Stimulated activated CD8-positive, alpha-beta memory T cell treated with anti-CD3 and anti-CD28 coated beads, Interleukin-7, amount 100 ng/mL, for 1 hour (primary cell): ENCODE measurements at places on chromosomes 3 and 15.

- no peak for DNase-seq
Measured at GRCh38 chr15:74312445-74313007, 54.9 kb downstream of the CYP11A1 start.

GRCh38 chr15:96408591-96409183, 78.2 kb downstream of the NR2F2 start:
- no peak for DNase-seq

GRCh38 chr3:169453256-169454059, 210.1 kb downstream of the MECOM start:
- DNase-seq = no peak

- DNase-seq = no peak
Measured at GRCh38 chr3:45599424-45599886, 4.9 kb downstream of the LIMD1 start.

DNA sequence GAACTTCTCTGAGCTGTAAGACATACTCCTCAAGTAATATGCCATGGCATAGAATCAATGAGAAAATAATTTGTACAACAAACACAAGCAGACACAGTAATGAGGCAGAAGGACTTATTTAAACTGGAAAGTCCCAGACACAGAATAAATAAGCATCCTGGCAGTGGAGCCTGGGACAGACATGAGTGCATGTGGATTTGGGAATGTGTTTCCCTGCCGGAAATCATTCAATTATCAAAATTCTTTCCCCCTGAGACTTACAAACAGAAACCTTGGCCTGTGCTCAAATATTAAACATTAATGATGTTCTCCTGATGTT, 520.1 kb downstream of the ROBO1 start:
- no peak for DNase-seq

GRCh38 chr3:4351164-4351855, 48.1 kb downstream of the SETMAR start:
- DNase-seq = no peak

GRCh38 chr3:69442771-69443311, 57.0 kb upstream of the FRMD4B start:
- DNase-seq = no peak

GRCh38 chr3:17399586-17399985, 342.8 kb downstream of the TBC1D5 start:
- DNase-seq = no peak

- no peak for DNase-seq
Measured at GRCh38 chr3:69735893-69736292, 3.4 kb upstream of the MITF start.

- DNase-seq = no peak
Measured at GRCh38 chr3:195236076-195236798, 34.7 kb downstream of the XXYLT1 start.

GRCh38 chr3:43865887-43866528, 175.3 kb downstream of the ABHD5 start:
- DNase-seq = no peak

GRCh38 chr3:194080913-194081800, 54.8 kb upstream of the HES1 start:
- DNase-seq = no peak

DNA sequence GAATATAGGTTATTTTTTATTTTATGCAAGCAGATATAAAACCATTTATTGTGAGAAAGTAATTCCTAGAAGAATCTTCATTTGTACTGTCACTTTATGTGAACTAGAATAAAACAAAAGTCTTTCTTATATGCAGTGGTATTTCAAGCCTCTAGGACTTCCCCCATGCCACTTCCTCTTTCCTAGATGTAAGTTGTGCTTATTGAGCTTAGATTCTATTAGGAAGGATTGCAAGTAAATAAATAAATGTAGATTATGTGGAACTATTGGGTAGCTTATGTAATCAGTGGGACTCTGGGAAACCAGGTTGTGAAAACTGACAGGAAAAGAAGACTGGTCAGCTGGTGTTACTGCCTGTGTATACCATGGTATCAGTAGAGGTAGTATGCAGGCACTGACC, 169.7 kb downstream of the RSRC1 start:
- no peak for DNase-seq

DNA sequence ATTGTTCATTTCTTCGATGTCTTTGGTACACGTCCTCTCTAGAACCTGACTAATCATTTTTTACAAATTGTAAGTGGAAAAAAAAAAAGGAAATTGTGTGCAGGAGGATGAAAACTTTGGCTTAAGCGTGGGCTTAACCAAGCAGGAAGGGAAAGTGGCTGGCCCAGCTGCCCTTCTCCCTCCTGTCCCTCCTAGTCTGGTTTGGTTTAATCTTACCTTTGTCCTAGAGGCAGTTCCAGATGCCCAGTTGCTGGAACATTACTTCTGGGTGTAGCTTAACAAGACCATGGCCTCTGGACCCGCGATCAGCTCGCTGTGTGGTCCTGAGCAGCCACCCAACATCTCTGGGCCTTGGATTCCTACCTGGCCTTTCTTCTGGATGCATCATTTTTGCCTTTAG, 15.4 kb downstream of the PAQR5 start:
- no peak for DNase-seq

- no peak for DNase-seq
Measured at GRCh38 chr3:28624084-28624483, 275.5 kb upstream of the AZI2 start.

DNA sequence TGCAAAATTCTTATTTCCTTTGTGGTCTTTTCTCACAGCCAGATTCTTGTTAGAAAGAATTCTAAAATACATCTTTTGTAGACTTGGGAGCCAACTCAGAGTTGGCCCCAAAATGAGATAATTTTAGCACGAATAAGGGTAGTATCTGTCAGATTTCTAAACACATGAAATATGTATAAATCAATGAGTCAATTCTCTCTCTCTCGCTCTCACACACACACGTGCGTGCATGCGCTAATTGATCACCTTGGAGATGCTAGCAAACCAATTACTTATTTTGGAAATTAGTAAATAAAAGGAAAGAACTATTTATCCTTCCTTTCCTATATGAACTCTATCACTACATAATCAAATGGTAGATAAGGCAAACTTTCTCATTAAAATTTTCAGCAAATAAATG, 32.9 kb upstream of the PIK3R4 start:
- DNase-seq = no peak

GRCh38 chr3:126300761-126301481, 56.3 kb downstream of the KLF15 start:
- DNase-seq = no peak

GRCh38 chr3:194139071-194139813, 3.3 kb downstream of the HES1 start:
- DNase-seq = no peak

- no peak for DNase-seq
Measured at GRCh38 chr3:16741890-16742289, 136.7 kb upstream of the DAZL start.

DNA sequence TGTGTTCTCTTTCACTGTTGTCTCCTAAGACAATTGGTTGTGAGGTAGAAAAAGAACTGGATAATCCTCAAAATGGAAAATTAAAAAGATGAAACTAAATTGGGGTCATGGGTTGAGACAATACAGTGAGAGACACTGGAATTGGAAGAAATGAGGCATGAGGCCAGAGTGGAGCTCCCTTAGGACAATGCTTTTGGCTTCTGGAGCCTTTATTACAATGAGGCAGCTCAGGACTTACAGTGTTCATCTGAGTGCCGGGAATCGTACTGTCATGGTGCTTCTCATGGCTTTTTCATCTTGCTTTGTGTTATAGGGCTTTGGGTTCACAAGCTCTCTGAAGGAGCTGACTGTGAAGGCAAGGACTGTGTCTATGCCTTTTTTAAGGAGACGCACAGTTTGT, 293.5 kb downstream of the SOX2 start:
- DNase-seq = no peak

GRCh38 chr3:115843206-115843605, 219.9 kb downstream of the GAP43 start:
- no peak for DNase-seq

DNA sequence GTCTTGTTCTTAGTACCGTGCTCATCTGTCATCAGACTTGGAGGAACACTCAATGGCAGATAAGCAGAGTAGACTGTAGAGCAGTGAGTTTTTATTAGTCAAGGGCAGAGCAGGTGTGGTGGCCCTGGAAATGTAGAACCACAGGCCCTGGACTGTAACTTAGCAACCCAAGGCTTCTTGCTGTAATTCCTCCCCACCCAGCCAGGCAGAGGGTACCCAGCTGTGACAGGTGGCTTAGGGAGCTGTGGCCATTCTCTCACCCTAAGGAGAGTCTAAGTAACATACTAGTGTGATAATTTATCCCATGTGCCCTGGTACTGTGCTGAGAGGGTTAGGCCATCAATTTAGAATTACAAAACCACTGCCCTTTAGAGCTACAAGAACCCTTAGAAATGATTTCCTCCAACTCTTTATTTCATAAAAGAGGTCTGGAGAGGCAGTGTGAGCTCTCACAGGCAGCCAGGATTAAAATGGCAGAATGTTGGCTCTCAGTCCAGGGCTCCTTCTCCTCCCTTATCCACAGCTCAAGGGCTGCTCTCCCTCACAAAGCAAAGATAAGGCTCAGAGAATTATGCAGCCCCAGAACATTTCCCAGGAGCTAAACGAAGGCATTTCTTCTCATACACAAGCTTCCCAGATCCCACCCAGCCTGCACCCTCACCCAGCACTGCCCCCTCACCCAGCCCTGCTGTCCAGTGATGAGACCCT, 3.0 kb downstream of the POMGNT2 start:
- no peak for DNase-seq

- DNase-seq = no peak
Measured at GRCh38 chr15:68258692-68259091, 18.9 kb upstream of the FEM1B start.

GRCh38 chr3:106908181-106908938, 468.9 kb upstream of the CCDC54 start:
- no peak for DNase-seq

DNA sequence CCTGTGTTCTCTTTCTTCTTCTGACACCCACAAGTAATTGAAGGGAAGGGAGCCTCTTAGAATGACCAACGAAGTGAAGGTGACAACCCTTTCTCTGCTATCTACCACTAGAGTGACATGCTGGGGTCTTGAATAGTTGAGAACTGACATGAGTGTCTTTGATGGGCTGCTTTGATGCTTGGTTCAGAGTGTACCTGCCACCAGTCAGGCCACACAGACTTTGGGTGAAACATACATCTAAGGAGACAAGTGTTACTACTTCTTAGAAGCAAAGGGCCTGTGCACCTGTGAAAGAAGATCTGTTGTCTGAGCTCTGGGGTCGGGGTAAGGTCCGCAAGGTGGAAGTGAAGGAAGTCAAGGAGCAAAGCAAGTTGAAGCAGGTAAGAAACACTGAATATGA, 1040.7 kb upstream of the CFAP20DC start:
- no peak for DNase-seq

DNA sequence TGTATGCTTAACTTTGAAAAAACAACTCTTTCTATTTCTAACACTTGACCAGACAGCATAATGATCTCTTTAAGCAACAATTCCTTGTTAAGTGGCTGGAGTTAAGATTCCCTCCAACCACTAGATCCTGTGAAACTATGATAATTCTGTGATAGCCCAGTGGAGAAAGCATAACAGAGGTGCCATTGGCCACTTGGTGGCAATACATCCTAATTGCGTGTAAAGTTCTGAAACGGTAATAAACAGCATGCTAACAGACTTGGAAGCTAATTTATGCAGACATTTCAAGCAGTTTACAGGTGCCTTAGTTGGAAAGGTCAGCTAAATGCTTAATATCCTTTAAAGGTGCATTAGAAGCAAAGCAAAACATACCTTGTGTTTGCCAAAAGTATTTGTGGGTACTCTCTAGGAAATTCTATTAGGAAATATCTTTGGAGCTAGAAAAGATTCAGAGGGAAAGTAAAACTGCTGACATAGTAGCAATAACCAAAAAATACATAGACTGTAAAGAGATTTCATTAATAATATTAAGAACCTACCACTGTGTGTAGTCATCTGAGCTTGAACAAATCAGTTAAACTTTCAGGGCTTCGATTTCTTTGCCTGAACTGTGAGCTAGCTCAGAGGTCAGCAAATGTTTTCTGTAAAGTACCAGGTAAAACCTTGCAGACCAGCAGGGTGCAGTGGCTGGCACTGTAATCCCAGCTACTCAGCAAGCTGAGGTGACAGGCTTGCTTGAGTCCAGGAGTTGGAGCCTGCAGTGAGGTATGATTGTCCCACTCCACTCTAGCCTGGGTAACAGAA, 19.0 kb upstream of the CSTA start:
- no peak for DNase-seq

GRCh38 chr3:118088696-118089095, 946.0 kb downstream of the IGSF11 start:
- DNase-seq = no peak

DNA sequence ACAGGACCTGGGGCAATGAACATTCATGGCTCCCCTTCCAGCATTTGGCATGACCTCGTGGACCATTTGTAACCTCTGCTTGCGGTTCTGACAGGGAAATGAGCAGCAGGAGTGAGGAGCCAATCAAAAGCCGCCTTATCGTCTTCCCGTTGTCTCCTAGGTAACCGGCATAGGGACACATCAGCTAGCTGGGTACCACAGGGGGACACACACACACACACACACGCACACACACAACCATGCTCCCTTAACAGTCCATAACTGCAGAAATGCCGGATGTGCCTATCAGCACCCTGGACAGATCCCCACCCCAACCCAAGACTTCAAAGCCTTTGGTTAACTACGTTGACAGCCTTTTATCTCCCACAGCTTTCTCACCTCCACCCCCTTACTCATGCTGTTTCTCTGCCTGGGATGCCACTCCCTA, 53.4 kb upstream of the CCDC174 start:
- no peak for DNase-seq

GRCh38 chr15:61889706-61890105, 170.5 kb downstream of the VPS13C start:
- DNase-seq = no peak

DNA sequence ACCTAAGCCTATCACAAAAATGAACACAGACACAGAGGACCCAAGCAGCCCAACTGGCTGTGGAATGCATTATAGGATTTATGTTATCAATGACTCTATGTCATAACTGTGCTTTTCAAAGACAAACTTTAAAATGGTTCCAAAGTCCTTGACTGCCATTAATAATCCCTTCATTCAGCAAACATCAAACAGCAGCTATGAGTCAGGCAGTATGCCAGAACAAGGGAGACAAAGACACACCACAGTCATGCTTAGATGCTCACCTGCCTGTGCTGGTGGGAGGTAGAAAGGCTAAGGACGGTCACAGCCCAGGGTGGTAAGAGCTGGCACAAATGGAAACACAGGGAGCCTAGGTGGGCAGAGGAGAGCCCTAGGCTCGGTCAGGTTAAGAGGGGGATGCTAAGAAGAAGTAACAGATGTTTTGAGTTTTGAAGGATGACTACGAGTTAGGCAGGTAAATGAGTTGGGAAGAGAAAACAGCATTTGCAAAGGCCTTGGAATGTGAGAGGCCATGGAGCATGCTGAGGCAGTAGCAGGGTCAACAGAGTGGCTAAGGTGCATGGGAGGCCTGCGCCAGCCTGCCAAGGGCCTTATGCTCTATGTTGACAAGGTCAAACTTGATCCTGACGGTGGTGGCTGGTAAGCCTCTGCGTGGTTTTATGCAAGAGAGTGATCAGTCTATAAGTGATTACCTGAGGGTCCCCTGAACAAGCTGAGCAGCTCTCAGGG, 23.0 kb downstream of the NMNAT3 start:
- DNase-seq = no peak

- no peak for DNase-seq
Measured at GRCh38 chr15:51279391-51279790, 59.0 kb downstream of the CYP19A1 start.
